ENCODE measurements at places on chromosomes 5 and 9.

DNA sequence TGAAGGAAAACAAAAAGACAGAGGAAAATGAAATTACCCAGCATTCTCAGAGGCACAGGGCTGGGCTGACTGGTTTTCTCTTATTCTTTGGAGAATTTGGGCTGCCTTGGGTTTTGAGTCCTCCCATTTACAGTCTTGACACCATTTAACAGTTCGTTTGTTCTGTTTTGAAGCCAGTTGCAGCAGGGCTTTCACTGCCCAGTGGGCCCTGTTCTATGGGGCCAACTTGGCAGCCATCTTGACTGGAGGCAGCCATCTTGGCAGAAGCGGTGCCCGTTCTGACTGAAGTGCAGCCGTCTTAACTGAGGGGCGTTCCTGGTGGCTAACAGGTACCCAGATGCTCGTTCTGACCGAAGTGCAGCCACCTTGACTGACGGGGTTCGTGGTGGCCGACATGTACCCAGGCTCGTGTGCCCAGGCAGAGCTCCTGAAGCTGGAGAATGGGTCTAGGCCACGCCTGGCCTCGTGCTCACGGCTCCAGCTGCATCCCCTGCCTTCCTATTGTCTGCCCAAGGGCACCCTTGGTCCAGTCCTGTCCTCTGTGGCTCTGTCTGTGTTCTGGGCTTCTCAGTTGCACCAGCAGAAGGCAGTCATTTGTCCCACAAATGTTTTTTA, 164.4 kb downstream of the GAPVD1 start:
- DNase-seq, result no peak

DNA sequence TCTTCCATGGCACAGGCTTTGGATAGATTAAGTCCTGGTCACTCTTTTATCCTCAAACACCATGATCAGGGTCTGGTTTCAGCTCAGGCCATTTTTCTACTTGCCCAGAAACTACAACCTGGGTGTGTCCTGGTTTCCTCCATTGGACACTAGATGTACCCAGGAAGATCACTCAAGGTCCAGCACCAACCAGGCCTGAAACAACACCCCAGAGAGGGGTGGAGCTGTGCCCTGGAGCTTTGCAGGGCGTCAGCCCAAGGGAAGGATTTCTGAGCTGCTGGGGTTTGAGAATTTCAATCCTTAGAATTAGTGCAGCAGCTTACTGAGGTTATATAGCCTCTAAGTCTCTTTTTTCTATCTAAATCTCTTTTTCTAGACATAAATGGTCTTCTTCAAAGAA, 722.0 kb downstream of the MTRR start:
- no peak for DNase-seq

DNA sequence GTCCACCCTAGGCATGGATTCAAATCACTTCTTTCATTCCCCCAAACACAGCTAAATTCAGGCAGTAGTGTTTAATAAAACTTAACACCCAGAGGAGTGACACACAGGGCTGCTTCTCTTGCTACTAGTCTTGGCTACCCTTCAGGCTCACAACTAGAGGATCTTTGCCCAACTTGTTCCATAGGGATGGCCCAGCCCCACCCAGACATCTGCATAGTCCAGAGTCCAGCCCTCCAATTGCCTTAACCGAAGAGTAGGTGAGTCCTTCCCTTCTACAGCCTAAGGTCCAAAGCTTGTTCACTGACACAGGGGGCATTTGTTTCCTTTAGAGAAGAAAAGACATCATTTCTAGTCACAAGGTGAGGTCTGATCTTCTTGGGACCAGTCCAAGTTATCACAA, 15.2 kb upstream of the RXFP3 start:
- no peak for DNase-seq

DNA sequence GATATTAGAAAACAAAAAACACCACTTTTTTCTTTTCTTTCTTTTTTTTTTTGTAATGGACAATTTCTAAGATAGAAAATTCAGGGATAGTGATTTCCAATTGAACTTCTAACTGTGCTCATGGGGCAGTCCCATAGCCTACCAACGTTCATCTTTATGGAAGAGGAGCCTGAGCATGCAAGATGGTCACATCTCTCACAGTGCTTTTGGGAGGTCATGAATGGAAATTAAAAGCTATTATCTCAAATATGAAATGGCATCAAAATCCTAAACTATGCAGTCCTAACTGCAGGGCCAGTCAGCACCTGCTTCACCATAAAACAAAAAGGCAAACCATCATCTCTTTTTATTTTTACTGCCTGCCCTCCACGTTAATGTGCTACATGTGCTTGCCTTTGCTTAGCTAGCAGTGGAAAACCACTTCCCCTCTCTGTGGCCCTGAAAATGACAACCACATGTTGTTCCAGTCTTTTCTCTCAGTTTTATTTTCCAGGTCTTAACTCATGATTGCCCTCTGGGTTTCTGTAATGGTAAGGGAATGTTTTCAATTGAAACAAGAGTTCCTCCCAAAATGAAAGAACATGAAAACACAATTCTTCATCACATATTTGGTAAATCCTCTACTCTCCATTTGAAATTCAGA, 16.7 kb downstream of the IFNB1 start:
- peak; percentile 73 for DNase-seq

DNA sequence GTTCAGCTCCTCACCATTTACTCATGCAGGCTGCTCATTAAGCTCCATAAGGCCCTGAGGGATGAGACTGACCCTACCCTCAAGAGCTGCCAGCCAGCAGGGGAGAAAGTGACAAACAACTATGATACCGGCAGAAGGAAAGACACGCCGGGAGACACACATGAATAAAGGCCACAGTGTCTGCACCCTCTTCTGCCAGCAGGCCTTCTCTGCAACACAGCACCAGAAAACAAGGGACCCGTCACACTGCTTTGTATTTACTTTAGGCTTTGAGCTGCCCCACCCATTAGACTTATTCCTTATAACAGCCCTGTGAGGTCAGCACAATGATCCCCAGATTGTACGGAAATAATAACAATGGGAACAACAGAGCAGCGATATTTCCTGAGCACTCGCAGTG, 7.2 kb downstream of the GABBR2 start:
- no peak for DNase-seq

DNA sequence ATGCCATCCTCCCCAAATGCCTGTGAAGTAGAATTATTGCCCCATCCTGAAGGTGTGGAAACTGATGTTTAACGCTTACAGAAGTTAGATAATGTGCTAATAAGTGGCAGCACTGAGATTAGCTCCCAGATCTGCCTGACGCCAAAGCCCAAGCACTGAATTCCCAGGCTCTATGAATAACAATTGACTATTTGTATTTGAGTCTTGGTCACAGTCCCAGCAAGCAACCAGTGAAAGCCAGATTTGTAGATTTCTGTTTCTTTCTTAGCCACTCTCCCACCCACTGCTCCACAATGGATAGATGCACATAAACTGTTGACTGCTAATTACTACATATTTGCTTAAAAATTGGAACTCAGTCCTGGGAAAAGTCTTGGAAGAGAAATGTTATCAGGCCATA, 34.4 kb downstream of the FAM240B start:
- DNase-seq, result no peak

- no peak for DNase-seq
Observed at GRCh38 chr5:173514661-173515060, 101.8 kb downstream of the BOD1 start.

DNA sequence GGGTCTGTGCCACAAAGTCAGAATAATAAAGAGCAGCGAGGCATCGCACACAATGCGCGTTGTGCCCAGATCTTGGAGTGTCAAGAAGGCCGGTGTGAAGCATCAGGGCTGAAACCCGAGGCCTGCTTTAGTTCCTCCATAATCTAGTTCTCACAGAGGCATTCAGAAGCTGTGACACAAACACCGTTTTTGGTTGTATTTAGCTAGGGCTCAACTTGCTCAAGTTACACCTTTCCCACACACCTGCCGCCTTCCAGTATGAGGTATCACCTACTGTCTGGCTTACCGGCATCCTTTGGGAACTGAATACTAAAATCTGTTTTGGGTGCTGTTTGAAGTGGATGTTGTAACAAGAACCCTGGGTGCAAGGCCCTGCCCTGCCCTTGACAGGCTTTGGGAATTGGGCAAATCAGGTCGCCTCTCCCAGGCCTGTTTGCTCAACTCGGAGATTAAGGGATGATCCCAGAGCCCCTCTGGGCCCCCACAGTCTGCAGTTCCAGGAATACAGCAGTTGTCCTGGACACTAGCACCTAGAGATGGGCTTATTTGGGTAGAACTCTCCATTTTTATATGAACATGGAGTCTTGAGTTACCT, 27.0 kb downstream of the SLC25A25 start:
- no peak for DNase-seq

GRCh38 chr5:9396285-9396770, 149.5 kb downstream of the SEMA5A start:
- no peak for DNase-seq

DNA sequence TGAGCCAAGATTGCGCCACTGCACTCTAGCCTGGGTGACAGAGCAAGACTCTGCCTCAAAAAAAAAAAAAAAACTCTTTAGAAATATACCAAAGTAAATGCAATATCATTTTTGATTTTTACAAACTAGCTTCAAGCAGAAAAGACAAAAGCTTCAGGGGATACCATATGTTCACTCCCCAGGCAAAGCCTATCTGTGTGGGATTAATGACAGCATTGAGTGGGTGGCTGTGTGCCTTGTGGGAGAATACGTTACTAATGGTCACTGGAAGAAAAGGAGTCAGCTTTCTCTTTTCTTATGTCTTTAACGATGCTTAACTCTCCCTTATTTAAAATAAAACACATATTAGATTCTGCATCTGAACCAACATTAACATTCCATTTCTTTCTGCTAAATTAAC, 1.9 kb downstream of the PCA3 start:
- no peak for DNase-seq

- DNase-seq, result no peak
Observed at GRCh38 chr5:31981361-31981945, 192.7 kb downstream of the GOLPH3 start.

DNA sequence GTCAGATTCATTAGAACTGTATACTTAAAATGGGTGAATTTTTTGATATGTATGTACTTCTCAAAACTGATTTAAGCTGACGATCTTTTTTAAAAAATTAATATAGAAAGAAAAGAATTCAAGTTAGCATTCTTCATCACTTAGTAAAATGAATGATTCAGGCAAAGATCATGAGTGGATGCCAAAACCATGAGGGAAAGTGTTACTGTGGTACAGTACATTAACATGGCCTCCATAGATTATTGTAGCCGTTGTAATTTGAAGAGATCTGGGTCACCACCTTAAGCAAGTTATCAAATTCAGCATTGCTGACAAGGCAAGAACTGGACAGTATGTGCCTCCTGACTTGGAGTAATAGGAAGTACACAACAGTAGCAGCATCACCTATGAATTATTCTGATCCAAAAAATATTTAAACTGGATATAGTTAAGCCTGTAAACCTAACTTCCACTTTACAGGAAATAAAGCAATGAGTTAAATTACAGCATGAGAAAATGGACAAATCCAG, 29.7 kb downstream of the C9orf85 start:
- DNase-seq, result no peak

GRCh38 chr5:1836891-1837880, 36.0 kb downstream of the NDUFS6 start:
- DNase-seq, result no peak

DNA sequence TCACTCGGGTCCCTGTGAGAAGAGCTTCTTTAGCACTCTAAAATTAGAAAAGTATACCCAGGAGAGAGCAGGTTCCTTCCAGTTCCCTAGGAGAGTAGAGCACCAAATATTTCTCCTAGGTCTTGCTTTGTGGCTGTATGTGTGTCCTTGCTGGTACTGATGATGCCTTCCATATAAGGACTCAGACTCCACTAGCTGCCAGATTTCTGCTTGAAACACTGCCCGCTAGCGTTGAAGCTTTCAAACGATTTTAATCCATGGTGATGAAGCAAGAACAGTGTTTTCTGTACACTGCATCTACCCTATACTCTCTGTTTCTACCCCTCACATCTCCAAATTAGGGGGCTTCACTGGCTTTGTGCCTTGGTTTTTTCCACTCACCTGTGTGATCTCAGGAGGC, 2.4 kb upstream of the SMC2 start:
- DNase-seq, result peak; percentile 67

All from astrocyte of the spinal cord (primary cell).